ENCODE measurements at places on chromosomes 2 and 18. TPM values are rescaled to one million over a fixed set of nuclear protein-coding genes. Genes with fewer than 3 reads are reported as not detected.

RSAD2 gene
- total RNA-seq, result 2.4 TPM

AP1S3 gene
- 11.9 TPM for total RNA-seq

NFE2L2 gene
- total RNA-seq, result 68.2 TPM

NBAS gene
- 33.3 TPM for total RNA-seq

ABCG5 gene
- total RNA-seq, result not detected

FNDC4 gene
- 0.10 TPM for total RNA-seq

- DNase-seq, result no peak
- H3K27ac ChIP-seq, result no peak overlapping the region
- H3K4me1 ChIP-seq, result no peaks in the 10 kb centered on the region
- no peaks in the 10 kb centered on the region for H3K36me3 ChIP-seq
Observed at GRCh38 chr18:42392416-42392815, 437.4 kb downstream of the PIK3C3 start.

DNA sequence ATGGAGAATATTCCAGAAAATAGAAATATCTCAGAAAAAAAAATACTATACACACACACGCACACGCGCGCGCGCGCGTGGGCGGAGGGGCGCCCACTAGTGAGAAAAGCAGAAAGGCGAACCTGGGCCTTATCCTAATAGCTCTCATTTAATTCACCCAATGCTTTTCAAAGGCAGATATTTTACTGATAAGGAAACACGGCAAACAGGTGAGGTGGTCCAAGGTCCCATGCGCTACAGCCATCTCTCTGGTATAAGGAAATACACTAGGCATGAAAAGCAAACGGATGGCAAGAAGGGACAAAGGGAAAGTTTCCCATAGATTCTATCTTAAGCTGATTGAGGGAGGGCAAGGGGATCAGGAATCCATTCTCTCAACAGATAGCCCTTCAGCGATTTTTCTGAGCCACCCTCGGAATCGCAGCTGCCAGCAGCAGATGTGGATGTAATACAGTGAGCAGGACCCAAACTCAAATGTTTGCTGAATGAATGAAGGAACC is 136.7 kb downstream of the TMEM247 start:
- H3K36me3 ChIP-seq, result peaks cover 13% of the 10 kb centered on the region
- no peak for DNase-seq
- peak overlapping the region; percentile 99 for H3K27ac ChIP-seq
- peak overlapping the region; percentile 96 for H3K4me3 ChIP-seq
- H3K27me3 ChIP-seq, result peaks cover 2% of the 10 kb centered on the region
- peaks cover 41% of the 10 kb centered on the region for H3K4me1 ChIP-seq

GRCh38 chr18:27839141-27839540 is 337.8 kb downstream of the CDH2 start:
- H3K4me1 ChIP-seq, result no peaks in the 10 kb centered on the region
- no peak overlapping the region for H3K27ac ChIP-seq
- no peaks in the 10 kb centered on the region for H3K27me3 ChIP-seq
- no peaks in the 10 kb centered on the region for H3K36me3 ChIP-seq

GRCh38 chr18:49843778-49844625 is 30.7 kb upstream of the ACAA2 start:
- DNase-seq, result no peak
- no peaks in the 10 kb centered on the region for H3K4me1 ChIP-seq
- no peaks in the 10 kb centered on the region for H3K36me3 ChIP-seq
- no peak overlapping the region for H3K27ac ChIP-seq
- no peak overlapping the region for H3K4me3 ChIP-seq

- H3K4me3 ChIP-seq, result no peak overlapping the region
- no peaks in the 10 kb centered on the region for H3K36me3 ChIP-seq
- peaks cover 26% of the 10 kb centered on the region for H3K27me3 ChIP-seq
- no peak overlapping the region for H3K27ac ChIP-seq
Observed at GRCh38 chr2:196473617-196474016, 165.9 kb upstream of the CCDC150 start.

DNA sequence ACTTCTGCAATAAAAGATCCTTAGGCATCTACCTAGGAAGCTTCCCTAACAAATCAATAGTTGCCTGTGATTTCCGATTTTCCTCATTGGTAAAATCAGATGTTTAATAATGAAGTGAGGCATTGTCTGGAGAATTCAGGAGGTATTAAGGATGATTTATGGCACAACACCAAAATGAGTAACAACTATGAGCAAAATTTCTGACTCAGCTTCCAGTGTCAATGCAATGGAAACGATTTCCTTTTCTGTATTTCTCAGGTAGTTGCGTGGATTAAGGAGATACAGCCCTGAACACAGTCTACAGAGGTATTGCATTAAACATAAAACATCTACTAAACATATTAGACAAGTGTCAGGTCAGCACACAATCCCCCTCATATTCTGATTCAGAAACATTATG is 99.5 kb downstream of the EPB41L3 start:
- H3K27me3 ChIP-seq, result peaks cover 8% of the 10 kb centered on the region
- no peak overlapping the region for H3K4me3 ChIP-seq
- H3K27ac ChIP-seq, result no peak overlapping the region
- H3K4me1 ChIP-seq, result no peaks in the 10 kb centered on the region
- H3K36me3 ChIP-seq, result no peaks in the 10 kb centered on the region

GRCh38 chr18:7020995-7021777 is 96.4 kb downstream of the LAMA1 start:
- no peak overlapping the region for H3K27ac ChIP-seq
- no peak for DNase-seq
- H3K4me1 ChIP-seq, result no peaks in the 10 kb centered on the region
- H3K36me3 ChIP-seq, result no peaks in the 10 kb centered on the region
- H3K4me3 ChIP-seq, result no peak overlapping the region

- no peak for DNase-seq
- H3K4me1 ChIP-seq, result no peaks in the 10 kb centered on the region
- no peaks in the 10 kb centered on the region for H3K27me3 ChIP-seq
- H3K4me3 ChIP-seq, result no peak overlapping the region
- H3K27ac ChIP-seq, result no peak overlapping the region
Observed at GRCh38 chr18:55268628-55269275, 309.5 kb upstream of the CCDC68 start.

- H3K27ac ChIP-seq, result no peak overlapping the region
- no peaks in the 10 kb centered on the region for H3K27me3 ChIP-seq
- peaks cover 8% of the 10 kb centered on the region for H3K4me1 ChIP-seq
- peaks cover 20% of the 10 kb centered on the region for H3K36me3 ChIP-seq
- H3K4me3 ChIP-seq, result no peak overlapping the region
Observed at GRCh38 chr2:168552450-168552856, 96.4 kb downstream of the CERS6 start.

- H3K4me3 ChIP-seq, result no peak overlapping the region
- DNase-seq, result no peak
- no peaks in the 10 kb centered on the region for H3K27me3 ChIP-seq
- no peak overlapping the region for H3K27ac ChIP-seq
Observed at GRCh38 chr18:36808681-36809080, 20.1 kb downstream of the TPGS2 start.

DNA sequence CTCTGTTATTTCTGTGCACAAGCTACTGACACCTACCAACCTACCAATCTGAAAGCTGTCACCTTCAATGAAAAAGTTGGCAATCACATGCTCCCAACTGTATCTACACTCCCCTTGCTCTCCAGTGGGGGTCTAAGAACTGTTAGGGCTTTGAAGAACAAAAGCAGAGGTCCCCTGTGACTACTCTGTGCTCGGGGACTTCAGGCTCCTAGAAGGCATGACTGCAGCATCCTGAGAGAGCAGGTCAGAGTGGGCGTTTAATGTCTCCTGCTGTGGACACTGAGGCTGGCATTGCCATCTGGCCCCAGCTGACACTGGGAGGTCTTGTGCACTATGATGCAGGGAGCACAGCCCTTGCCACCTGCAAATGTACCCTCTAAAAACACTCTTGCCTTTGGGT is 93.3 kb downstream of the ACTR2 start:
- no peak overlapping the region for H3K27ac ChIP-seq
- H3K4me1 ChIP-seq, result peaks cover 14% of the 10 kb centered on the region

DNA sequence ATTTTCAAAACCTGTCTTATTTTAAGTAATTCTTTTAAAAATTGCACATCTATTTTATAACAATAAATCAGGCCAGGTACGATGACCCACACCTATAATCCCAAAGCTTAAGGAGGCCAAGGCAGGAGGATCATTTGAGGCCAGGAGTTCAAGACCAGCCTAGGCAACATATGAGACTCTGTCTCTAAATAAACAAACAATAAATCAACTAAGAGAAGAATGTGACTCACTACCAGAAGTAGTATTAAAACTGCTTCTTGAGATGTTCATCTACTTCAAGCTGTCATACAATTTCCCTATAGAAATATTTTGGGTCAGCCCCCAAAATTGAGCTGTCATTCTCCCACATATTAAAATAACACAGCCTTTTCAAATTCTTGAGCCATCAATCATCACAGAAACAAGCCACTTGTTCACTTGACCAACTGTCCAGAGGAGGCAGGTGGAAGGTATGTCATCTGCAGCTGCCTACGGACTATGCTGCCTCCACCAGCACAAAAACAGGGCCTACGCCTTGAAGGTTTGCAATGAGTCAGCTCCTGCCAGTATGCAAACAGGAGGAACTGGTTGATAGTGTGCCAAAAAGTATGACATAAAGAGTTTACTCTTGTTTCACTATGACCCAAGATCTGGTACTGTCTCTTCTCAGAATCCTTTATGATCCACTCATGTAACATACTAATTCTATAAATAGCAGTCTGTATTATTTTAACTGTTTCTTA is 33.6 kb downstream of the KIDINS220 start:
- peak; percentile 47 for DNase-seq
- peak overlapping the region; percentile 83 for H3K27ac ChIP-seq
- no peaks in the 10 kb centered on the region for H3K27me3 ChIP-seq
- no peak overlapping the region for H3K4me3 ChIP-seq
- H3K4me1 ChIP-seq, result peaks cover 28% of the 10 kb centered on the region

GRCh38 chr18:31946305-31947046 is 3.5 kb upstream of the TRAPPC8 start:
- H3K27ac ChIP-seq, result no peak overlapping the region
- DNase-seq, result no peak

GRCh38 chr2:180933332-180933731 is 47.1 kb upstream of the UBE2E3 start:
- H3K4me1 ChIP-seq, result peaks cover 14% of the 10 kb centered on the region
- no peak overlapping the region for H3K27ac ChIP-seq
- peaks cover 5% of the 10 kb centered on the region for H3K27me3 ChIP-seq
- H3K4me3 ChIP-seq, result no peak overlapping the region
